AG04449 (cell line): ENCODE measurements at places on chromosomes 4 and X.

GRCh38 chr4:30863021-30863420, 142.9 kb downstream of the PCDH7 start:
- no peak for DNase-seq

GRCh38 chr4:156497486-156497885, 474.1 kb downstream of the PDGFC start:
- no peak for DNase-seq

DNA sequence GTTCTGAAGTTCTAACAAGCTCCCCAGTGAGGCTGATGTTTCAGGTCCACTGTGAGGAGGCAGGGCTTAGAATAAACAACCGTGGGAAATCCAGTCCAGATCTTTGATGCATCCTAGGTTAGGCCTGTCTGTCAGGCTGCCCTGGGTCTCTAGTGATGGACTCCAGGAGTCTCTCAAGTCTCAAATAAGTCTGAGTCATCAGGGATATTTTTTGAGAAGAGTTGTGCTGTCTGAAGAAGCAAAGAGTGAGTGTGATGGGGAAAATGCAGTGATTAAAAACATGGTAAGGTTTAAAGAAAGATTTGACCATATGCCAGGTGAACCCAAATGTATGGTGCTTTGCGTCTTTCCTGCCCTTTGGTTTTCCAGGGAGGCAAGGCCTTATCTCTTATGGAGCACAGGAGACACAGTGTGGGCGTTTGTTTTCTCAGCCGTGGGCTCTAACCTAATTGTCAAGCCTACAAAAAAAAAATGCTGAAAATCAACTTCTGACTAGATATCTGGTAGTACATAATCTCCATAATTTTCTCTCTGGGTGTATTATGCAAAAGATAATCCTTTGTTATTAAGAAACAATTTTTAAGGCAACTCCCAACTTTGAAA, 100.7 kb downstream of the PTTG2 start:
- no peak for DNase-seq

DNA sequence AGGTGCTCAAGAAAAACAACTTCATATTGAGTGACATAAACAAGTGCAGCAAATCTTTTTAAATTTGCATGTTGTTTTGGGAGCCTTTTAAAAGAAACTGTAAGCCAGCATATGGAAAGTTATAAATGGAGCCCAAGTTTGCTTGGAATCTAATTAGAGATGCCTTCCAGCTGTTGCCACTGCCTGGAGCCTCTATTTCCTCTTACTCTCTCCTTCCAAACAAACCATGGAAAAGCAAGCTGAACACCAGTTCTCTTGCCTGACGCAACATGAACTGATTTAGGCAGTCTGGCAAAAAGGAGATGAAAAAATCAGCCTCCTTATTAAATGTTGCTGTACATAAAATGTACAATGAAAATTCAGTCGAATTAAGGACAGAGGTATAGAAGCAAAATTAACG, 21.5 kb downstream of the ARSJ start:
- DNase-seq, result no peak

GRCh38 chrX:72304877-72305276, 837 bp downstream of the CITED1 start:
- DNase-seq, result no peak

GRCh38 chr4:180587379-180587778, 1655.8 kb upstream of the TENM3 start:
- no peak for DNase-seq

GRCh38 chr4:185888676-185889075, 76.7 kb upstream of the SORBS2 start:
- DNase-seq, result no peak

DNA sequence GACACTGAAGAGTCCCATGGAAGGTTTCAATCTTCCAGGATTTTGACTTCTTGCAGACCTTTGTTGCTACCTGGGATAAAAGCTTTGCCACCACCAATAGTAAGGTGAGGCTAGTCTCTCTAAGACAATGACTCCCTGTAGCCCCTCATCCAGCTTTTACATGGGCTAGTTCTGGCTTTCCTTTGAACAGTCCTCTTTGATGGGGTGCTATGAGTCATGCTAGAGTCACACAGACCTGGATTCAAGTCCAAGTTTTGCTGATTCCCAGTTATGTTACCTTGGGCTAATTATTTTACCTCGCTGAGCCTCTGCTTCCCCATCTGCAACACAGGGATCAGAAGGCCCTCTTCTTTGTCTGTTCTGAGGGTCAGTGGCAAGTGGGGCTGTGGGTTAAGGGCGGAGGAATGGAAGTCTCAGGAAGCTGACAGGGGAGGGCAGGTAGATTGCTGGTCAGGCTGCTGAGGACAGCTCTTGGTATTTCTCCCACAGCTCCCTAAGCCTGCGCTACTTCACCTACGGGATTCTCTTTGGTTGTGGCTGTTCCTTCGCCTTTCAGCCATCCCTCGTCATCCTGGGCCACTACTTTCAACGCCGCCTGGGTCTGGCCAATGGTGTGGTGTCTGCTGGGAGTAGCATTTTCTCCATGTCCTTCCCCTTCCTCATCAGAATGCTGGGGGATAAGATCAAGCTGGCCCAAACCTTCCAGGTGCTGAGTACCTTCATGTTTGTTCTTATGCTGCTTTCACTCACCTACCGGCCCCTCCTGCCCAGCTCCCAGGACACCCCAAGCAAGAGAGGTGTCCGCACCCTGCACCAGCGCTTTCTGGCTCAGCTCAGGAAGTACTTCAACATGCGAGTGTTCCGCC, 90.3 kb downstream of the RLIM start:
- no peak for DNase-seq

DNA sequence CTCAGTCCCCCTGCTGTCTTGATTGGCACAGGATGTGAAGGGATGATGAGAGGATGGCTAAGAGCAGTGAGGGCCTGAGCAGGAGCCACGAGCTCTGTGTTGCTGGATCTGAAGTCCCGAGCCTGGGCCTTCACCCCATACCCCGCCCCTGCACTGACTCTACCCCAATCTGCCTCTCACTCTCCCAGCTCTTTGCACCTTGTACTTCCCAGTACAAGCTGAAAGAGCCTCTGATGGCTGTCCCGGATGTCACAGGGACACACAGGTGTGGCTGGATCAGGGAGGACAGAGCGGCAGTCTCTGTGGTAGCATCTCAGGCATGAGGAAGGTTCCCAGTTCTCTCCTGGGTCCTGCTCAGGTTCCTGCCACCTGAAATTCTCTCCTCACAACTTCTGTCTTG, 103.6 kb downstream of the CHIC2 start:
- DNase-seq, result no peak

GRCh38 chr4:121272526-121272925, 108.3 kb downstream of the QRFPR start:
- no peak for DNase-seq

- DNase-seq, result no peak
Measured at GRCh38 chr4:109411964-109412363, 21.7 kb upstream of the SEC24B start.

DNA sequence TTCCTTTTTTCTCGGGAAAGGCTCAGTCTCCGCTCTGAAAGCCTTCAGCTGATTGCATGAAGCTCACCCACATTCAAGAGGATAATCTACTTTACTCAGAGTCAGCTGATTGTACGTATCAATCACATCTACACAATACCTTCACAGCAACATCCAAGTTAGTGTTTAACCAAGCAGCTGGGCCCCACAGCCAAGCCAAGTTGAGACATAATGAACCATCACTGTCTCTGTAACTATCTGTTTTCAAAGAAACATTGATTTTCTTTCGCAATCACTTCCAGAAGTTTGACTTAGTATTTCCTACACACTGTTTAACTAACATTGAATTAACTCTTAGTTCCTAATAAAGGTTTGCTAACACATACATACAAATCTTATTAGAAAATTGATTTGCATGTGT, 40.3 kb downstream of the RWDD4 start:
- DNase-seq, result no peak

DNA sequence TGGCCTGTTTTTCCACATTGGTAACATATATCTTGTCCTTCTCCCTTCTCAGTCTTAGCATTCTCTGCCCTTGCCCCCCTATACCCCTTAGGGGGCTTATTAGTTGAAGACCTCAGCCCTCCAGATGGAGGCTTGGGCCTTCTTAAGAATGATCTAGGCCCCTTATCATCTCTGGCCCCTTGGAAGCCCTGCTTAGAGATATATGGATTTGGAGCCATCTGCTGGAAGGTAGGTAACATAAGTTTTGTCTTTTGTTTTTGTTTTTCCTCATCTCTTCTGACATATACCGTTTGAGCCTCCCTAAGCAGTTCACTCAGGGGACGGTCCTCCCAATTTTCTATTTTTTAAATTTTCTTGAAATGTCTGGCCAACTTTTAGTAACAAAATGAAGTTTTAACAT, 48.3 kb upstream of the NAP1L2 start:
- DNase-seq, result no peak

- DNase-seq, result no peak
Measured at GRCh38 chr4:163966612-163967011, 472.1 kb downstream of the TMA16 start.

DNA sequence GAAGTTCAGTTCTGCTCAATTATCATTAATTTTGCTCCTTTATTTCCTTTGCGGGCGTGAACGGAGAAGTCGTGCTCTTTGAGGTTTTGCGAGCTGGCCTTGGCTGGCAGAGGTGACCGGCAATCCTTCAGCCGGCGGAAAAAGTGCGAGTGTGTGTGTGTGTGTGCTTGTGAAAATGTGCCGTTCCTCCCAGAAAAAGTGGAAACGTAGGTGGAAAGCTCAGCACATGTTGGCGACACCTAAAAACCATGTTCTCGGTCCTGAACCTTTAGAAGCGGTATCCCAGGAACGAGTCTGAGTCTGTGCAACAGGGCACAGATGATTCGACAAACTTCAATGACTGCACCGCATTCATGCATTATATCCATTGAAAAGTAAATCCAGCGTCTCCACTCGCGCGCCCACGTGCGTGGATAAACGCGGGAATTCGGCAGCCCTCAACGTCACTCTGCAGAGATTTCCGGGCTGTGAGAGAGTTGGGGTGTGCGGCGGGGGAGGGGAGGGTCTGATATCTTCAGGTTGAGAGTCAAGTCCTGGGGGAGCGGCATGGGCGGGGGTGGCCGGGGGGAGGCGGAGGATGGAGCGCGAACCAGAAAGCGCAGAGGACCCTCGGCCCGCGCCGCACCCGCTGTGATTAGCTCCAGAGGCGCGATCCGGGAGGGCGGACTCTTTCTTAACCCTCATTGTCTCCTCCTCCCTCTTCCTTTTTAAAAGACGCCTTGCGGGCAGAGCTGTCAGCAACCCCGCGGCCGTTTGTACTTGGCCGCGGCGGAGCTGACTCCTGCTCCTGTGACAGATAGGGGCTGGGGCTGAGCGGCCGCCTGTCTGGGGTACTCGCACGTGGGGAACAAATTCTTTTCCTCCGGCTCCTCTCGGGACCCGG, at the start of gene SHISA3:
Gene SHISA3 (plus strand): TSS at position 737 of the 883 bp plus-strand sequence. CDS start 569 bp downstream, outside the sequence.
- no peak for DNase-seq

DNA sequence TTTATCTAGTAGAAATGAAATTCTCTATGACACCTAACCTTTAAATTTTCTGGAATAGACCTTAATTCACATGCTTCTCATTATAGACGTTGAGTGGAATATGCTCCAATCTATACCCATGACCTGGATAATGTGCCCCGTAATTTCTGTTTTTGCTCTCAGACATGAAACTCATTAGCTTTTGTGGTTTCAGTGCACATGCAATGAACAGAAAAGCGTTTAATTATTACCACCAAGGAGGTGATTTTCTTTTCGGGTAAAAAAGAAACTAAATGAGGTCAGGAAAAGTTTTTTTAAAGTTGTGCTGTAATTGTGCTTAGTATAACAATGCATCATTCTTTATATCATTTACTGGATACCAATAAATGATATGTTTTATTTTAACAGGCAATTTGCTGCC, 1703.9 kb upstream of the TENM3 start:
- DNase-seq, result no peak

- no peak for DNase-seq
Measured at GRCh38 chrX:40891798-40892197, 156.5 kb upstream of the MED14 start.

DNA sequence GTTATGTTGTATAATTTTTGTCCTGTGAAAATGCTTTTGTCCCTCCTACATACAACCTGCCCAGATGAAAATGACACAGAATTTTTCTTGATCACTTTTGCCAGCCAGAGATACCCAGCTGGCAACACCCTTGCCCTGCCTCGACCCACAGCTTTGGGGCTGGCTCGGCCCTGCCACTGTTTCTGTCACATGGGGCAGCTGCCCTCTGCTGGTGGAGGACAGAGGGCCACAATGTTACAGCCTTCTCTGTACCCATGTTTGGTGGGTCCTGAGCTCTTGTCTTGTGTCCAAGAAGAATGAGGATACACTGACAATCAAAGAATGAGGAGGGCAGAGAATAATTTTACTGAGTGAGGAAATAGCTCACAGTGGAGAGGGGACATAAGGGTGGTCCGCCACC, 31.1 kb downstream of the BMP15 start:
- no peak for DNase-seq

- DNase-seq, result peak; percentile 49
Measured at GRCh38 chr4:39044364-39044955, 12.3 kb upstream of the TMEM156 start.

DNA sequence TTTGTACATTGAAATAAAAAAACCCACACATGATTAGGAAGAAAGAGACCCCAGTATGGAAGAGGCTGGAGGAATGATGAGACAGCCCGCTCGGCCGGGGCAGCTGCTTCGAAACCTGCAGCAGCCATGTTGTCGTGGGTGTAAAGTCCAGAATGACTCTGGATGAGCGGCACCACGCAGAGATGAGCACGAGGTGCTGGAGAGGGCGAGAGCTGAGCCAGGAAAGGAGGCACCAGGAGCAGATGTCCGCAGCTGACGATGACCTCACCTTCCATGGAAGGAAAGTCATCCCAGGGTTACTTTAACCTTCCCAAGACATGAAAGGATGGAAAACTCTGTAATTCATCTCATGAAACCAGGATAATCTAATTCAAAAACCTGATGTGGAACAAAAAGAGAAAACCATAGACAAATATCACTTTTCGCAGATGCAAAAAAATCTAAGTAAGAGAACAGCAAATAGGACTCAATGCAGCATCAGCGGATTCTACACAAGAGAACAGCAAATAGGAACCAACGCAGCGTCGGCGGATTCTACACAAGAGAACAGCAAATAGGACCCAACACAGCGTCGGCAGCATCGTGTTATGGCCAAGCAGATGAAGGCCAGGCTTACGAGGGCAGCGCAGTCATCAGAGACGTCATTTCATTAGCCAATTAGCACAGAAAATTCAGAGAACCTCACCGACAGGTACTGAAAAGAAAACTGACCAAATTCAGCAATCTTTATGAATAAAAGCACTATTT, 25.9 kb upstream of the SPON2 start:
- no peak for DNase-seq

DNA sequence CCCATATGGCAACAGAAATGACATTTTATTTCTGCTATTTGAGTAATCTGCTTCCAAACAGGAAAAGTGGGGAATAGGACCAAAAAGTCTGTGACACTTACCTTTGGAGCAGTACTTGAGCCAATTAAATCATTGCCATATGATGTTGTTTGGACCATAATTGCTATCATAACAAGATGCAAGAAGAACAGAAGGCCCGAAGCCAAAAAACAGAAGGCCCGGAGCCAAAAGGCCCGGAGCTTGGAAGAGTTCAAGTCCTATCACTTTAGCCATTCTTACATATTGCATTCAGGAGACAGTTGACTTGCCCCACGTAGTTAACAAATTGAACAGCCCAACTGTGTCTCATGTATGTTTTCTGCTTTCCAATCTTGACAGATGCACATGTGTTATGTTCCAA, 285.6 kb downstream of the ARHGAP24 start:
- DNase-seq, result no peak
